ENCODE measurements at places on chromosomes 2 and 18.

- no peak for DNase-seq
Measured at GRCh38 chr2:215435280-215435869, 493 bp downstream of the FN1 start.

GRCh38 chr2:203804070-203804469 lies 63.5 kb upstream of the CTLA4 start:
- peak; percentile 39 for DNase-seq

DNA sequence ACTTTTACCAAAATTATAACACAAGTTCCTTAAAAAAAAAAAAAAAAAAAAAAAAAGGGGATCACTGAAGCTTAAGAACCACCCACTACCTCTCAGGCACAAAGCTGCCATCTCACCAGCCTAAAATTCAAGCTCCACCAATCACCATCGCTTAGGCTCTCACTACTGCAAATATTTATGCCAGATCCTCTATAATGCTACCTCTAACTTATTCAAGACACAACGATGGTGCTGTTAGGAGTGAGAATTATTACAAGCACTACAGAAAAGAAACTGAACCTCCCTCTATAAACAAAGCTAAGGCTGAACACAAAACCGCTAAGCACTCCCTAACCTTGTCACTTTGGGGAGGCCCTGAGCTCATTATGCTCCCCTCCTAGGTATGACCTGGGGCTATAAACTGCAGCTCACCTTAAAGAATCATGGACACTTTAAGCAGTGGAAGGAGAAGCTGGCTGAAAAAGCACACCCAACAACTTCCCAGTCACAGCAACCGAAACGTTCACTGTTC lies 3.6 kb downstream of the FZD5 start:
- DNase-seq, result no peak

- DNase-seq, result no peak
Measured at GRCh38 chr2:185374878-185375277, 363.7 kb upstream of the FSIP2 start.

DNA sequence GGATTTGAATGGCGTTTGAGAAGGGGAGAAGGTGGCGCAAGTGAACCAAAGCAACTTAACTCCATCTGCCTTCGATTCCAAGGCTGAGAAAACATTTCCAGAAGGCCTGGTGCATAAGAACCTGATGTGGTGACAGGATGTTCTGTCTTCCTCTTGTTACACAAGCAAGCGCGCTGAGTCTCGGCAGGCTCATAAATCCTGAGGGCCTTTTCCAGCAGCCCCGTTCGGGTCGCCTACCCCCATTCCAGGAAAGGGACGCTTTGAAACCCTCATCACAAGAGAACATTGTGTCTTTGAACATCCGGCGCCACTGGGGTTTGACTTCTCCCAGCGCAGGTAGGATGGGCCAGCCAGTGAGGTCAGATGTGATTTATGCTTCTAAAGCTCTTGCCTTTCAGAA lies 403.5 kb downstream of the SETBP1 start:
- DNase-seq, result no peak

DNA sequence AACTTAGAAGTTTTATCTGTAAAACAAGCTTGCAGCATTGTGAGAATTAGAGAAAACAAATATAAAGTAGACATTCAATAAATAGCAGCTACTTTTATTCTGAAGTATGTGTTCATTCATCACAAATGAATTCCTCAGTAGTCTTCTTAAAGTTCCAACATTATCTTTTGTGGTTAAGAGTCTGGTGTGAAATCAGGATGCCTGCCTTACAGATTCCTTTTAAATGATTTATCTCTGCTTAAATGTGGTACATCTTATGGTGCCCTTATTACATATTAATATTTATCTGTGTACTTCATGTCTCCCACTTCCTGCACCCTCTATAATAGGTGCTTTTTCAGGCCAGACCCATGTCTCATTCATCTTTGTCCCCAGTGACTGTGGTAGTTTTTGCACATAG lies 595.0 kb downstream of the STK39 start:
- DNase-seq, result no peak
